ENCODE measurements at places on chromosomes 2 and 18. TPM values are rescaled to one million over a fixed set of nuclear protein-coding genes. Genes with fewer than 3 reads are reported as not detected.

GRCh38 chr2:109168086-109168485 lies 39.1 kb downstream of the SH3RF3 start:
- no peak overlapping the region for H3K27ac ChIP-seq
- no peak overlapping the region for H3K4me3 ChIP-seq
- H3K27me3 ChIP-seq: no peaks in the 10 kb centered on the region
- DNase-seq: no peak

- H3K27me3 ChIP-seq: no peaks in the 10 kb centered on the region
- no peaks in the 10 kb centered on the region for H3K4me1 ChIP-seq
- H3K36me3 ChIP-seq: no peaks in the 10 kb centered on the region
- H3K27ac ChIP-seq: no peak overlapping the region
These were observed 430.1 kb downstream of the FBXO15 start for GRCh38 chr18:73717570-73717969.

SERPINB3 gene
- not detected for polyA plus RNA-seq

DNA sequence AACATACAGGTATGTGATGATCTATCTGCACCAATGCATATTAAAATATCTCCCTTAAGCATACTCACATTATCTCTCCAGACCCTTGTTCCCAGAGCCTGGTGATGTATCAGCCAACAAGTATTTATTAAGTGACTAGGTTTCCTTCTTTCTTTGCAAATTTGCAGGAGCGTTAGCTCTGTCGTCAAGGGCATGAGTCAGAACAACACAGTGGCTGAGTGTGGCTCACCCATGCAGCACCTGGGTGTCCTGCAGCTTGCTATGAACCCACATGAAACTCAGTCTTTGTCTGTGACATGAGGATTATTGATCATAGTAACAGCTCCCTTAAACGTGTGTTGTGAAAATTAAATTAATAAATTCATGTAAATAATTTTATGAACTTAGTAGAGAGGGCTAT lies 96.6 kb downstream of the PIEZO2 start:
- no peak overlapping the region for H3K27ac ChIP-seq
- DNase-seq: no peak

DNA sequence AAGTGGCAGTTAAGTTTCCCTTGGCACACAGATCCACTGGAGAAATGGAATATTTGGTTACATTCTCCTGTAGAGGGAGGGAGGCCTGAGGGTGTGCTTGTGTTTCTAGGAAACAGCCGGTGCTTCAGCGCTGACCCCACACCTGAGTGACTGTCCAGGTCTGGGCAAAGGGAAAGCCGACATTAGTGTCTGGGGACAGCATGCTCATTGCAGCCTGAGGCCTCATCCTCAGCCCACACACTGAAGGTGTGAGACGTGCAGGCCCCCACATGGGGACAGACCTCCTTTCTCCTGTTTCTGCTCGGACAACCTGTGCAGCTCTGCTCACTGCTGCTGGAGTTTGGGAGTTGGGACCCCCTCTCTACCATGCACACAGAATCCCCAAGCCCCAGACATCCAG lies 178.3 kb downstream of the ACKR3 start:
- no peak overlapping the region for H3K27ac ChIP-seq
- no peak for DNase-seq
- no peaks in the 10 kb centered on the region for H3K27me3 ChIP-seq
- peaks cover 15% of the 10 kb centered on the region for H3K4me1 ChIP-seq
- no peak overlapping the region for H3K4me3 ChIP-seq

- H3K4me3 ChIP-seq: no peak overlapping the region
- no peaks in the 10 kb centered on the region for H3K36me3 ChIP-seq
- no peak for DNase-seq
- no peaks in the 10 kb centered on the region for H3K4me1 ChIP-seq
These were observed 166.3 kb downstream of the MYO1B start for GRCh38 chr2:191411472-191411871.

- DNase-seq: no peak
- H3K36me3 ChIP-seq: no peaks in the 10 kb centered on the region
- H3K27me3 ChIP-seq: no peaks in the 10 kb centered on the region
- no peak overlapping the region for H3K27ac ChIP-seq
These were observed 16.9 kb upstream of the SULT1C2 start for GRCh38 chr2:108271691-108272253.

DNA sequence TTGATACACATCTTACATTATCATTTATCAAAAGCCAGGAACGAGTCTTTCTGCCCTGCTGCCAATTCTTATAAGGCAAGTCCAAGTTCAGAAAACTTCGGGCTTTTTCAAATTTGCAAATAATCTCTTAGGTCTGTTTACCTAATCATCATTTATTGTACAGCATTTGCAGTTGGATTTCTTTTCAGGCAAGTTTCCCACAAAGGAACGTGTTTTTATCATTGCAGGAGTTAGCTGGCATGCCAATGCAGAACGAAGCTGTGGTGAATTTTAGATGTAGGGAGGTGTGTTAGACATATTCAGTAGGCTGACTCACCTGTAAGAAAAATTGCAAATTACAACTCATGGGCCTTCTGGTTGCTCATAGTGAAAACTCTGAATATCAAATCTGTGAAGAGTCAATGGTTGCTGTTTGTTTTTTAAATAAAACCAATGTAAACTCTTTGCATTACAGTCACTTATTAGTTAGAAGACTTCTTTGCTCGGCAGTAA lies 209.6 kb downstream of the SRBD1 start:
- no peak overlapping the region for H3K4me3 ChIP-seq
- DNase-seq: no peak
- no peaks in the 10 kb centered on the region for H3K4me1 ChIP-seq

DNA sequence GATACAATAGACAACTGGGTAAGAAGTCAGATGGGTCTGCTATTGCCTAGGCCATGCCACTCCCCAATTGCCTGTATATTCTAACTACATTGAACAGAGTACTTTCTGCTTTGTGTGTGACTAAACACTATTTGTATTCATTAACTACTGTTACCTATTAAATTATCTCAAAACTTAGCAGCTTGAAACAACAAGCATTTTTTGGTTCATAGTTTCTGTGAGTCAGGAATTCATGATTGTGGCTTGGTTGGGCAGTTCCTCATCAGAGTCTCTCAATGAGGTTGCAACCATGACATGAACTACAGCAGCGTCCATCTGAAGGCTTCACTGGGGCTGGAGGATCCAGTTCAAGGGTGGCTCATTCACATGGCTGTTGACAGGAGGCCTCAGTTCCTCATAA lies 205.7 kb downstream of the EN1 start:
- no peak overlapping the region for H3K27ac ChIP-seq
- no peak for DNase-seq
- H3K27me3 ChIP-seq: no peaks in the 10 kb centered on the region

- no peaks in the 10 kb centered on the region for H3K36me3 ChIP-seq
- H3K27ac ChIP-seq: no peak overlapping the region
- DNase-seq: no peak
- no peaks in the 10 kb centered on the region for H3K4me1 ChIP-seq
- no peak overlapping the region for H3K4me3 ChIP-seq
- H3K27me3 ChIP-seq: no peaks in the 10 kb centered on the region
These were observed 96.9 kb downstream of the HDAC4 start for GRCh38 chr2:239303711-239304532.

- H3K36me3 ChIP-seq: no peaks in the 10 kb centered on the region
- H3K4me3 ChIP-seq: no peak overlapping the region
- H3K27ac ChIP-seq: no peak overlapping the region
- H3K4me1 ChIP-seq: peaks cover 23% of the 10 kb centered on the region
These were observed 185.0 kb downstream of the LTBP1 start for GRCh38 chr2:33131749-33132148.

DNA sequence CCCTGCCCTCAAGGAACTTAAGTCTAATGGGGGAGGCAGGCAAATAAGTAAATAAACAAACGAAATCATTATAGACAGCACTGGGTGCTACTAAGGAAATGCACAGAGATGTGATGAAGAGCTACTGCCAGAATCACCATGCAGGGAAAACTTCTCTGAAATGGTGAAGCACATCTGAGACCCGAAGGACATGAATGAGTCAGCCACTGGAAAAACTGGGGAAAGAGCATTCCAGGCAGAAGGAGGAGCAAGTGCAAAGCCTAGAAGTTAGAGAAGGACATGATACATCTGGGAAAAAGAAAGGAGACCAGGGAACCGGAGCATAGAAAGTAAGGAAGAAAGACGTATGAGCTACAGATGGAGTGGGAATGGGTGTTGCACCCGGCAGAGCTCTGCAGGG lies 56.8 kb downstream of the TGFA start:
- DNase-seq: no peak
- H3K36me3 ChIP-seq: no peaks in the 10 kb centered on the region
- H3K27ac ChIP-seq: no peak overlapping the region
- no peaks in the 10 kb centered on the region for H3K4me1 ChIP-seq
- no peak overlapping the region for H3K4me3 ChIP-seq
- peaks cover 19% of the 10 kb centered on the region for H3K27me3 ChIP-seq

DNA sequence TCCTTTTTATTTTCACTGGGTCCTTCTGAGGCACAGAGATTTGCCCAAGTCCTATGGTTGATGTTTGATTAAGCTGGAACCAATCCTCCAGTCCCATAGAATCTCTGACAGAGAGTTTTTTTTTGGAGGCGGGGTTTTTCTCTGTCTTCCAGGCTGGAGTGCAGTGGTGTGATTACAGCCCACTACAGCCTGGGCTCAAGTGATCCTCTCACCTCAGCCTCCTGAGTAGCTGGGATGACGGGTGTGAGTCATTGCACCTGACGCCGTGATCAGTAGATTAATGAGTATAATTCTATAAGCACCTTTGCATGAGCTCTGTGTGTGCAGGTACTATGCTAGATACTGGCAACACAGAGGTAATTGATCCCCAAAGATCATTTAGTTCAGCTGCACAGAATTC lies 15.3 kb upstream of the TRPM8 start:
- H3K27me3 ChIP-seq: peaks cover 2% of the 10 kb centered on the region
- H3K4me3 ChIP-seq: no peak overlapping the region
- H3K4me1 ChIP-seq: no peaks in the 10 kb centered on the region
- DNase-seq: no peak
- no peak overlapping the region for H3K27ac ChIP-seq
- no peaks in the 10 kb centered on the region for H3K36me3 ChIP-seq

DNA sequence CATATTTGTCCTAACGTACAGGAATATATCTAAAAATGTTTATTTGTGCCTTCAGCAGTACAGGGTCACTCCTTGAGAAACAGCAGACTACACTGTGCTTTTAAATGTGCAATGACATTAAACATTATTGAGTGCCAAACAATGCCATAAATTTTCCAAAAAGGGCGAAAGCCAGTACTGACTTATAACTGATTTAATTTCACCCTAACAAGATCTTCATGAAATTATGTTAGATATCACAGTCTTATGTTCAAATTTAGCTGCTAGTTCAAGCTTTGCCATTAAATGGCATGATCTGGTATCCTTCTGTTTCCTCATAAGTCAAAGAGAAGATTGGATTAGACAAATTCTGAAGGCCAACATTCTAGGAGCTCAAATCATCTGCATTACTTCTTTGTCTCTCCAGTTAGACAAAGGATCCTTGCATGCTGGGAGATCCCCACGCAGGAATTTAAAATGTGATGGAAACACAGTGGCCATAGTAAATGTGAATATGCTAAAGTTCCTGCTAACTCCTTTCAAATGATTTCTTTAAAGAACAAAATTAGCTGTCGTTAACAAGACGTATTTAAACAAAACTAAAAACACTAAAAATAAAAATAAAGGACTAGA lies 129.3 kb upstream of the STON1 start:
- no peak overlapping the region for H3K27ac ChIP-seq
- H3K4me1 ChIP-seq: no peaks in the 10 kb centered on the region
- H3K36me3 ChIP-seq: no peaks in the 10 kb centered on the region
- no peak overlapping the region for H3K4me3 ChIP-seq
- no peaks in the 10 kb centered on the region for H3K27me3 ChIP-seq

DNA sequence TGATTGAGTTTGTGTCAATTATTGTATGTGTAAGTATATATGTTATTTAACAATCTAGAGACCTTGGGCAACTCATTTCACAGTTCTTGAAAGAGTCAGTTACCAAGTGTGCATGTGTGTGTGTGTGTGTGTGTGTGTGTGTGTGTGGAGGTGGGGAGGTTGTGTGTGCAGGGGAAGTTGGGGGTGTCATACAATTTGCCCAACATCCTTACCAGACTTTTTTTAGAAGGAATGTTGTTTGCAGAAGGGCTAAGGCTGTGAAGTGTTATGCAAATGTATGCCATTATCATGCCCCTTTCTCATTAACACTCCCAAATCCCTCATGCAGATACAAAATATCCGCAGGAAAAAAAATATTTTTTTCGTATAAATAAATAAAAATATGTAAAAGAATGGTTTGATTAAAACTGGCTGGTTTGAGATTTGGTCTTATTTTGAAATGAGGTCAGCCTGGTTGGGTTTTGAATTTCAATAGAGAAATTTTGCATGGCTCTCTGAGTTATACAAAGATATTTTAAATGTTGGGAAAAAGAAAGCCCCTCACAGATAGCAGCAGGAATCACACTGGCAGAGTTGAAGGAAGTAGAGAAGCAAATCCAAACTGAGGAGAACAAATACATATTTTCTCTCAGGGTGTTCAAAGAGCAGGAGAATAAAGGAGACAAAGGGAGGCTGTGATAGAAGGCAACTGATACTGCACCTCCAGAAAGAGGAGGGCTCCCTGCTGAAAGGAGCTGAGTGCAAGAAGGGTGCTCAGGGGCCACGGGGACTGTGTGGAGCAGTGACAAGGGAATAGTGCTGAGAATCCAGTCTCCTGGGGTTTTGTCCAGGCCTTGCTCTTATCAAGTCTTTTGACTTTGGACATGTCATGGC lies 1365.5 kb upstream of the CELF4 start:
- DNase-seq: no peak
- no peaks in the 10 kb centered on the region for H3K4me1 ChIP-seq
- H3K36me3 ChIP-seq: no peaks in the 10 kb centered on the region
- H3K27me3 ChIP-seq: no peaks in the 10 kb centered on the region
- H3K4me3 ChIP-seq: no peak overlapping the region

DYNAP gene
- not detected for polyA plus RNA-seq

DNA sequence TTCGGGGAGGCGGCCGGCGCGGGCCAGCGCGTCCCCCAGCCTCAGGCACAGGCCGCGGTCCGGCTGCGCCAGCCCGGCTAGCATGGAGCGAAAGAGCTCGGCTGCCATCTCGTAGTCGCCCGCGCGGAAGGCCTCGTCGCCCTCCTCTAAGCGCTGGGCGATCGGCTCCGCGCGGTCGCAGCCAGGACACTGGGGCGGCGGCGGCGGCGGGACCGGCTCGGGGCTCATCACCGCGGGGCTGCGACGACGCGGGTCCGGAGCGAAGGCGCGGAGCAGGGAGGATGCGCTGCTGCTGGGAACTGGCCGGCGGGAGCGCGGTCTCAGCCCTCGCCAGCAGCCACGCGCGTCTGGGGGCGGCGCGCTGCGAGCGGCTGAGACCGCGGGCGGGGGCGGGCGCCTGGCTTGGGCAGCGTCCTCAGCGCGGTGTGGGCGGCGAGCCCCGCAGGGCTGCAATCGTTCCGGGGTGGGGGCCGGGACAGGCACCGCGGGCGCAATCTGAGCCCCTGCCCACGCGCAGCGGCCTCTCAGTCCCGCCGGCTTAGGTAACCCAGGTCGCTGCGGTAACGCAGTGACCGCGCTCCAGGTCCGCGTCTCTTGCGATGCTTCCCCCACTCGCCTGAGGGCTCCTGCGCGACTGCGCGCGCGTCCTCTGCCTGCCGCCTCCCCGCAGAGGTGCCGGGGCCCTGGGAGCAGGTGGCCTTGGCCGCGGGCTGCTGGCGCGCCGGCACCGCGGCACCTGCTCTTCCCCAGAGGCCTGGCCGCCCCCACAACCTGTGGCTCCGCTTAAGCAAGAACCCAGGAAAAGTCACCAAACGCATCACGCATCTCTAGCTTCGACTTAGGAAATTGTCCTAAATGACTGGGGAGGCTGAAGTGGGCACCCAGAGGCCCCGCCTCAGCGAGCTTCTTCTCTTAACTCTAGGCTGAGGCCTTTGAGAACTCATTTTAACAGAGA lies at the start of gene LONRF2:
Gene LONRF2, minus strand, starts transcription at position 636 of the 955 bp plus-strand sequence. Its CDS starts 408 bp downstream, at position 228.
- no peak within 1 kb of the TSS for H3K27ac ChIP-seq
- peaks cover 54% of the 10 kb centered on the region for H3K27me3 ChIP-seq
- no peak within 1 kb of the TSS for H3K4me3 ChIP-seq
- DNase-seq: no peak
- H3K36me3 ChIP-seq: no peaks in the 10 kb centered on the region
- no peaks in the 10 kb centered on the region for H3K4me1 ChIP-seq

- no peaks in the 10 kb centered on the region for H3K27me3 ChIP-seq
- DNase-seq: no peak
These were observed 1135.1 kb upstream of the CRIM1 start for GRCh38 chr2:35220461-35220860.
